NCI-H510A treated with DMSO at 0.1 percent for 48 hours (cell line): ENCODE measurements at places on chromosomes 2 and 18.
A peak's percentile ranks its signal among the peaks of the same experiment; 100 is the strongest.

DNA sequence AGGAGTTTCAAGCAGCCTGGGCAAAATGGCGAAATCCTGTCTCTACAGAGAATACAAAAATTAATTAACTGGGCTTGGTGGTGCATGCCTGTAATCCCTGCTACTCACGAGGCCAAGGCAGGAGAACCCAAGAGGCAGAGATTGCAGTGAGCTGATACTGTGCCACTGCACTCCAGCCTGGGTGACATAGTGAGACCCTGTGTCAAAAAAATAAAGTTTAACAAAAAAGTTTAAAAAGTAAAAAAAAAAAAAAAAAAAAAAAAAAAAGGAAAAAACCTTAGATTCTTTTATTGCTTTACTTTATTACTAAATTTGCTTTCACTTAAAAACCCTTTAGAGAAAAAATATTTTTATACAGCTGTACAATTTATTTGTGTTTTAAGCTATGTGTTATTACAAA lies 10.7 kb downstream of the CREB1 start:
- no peak for DNase-seq

GRCh38 chr18:28063271-28063761 lies 113.6 kb downstream of the CDH2 start:
- no peak for DNase-seq

GRCh38 chr18:22678486-22678885 lies 254.6 kb upstream of the RBBP8 start:
- DNase-seq = no peak

DNA sequence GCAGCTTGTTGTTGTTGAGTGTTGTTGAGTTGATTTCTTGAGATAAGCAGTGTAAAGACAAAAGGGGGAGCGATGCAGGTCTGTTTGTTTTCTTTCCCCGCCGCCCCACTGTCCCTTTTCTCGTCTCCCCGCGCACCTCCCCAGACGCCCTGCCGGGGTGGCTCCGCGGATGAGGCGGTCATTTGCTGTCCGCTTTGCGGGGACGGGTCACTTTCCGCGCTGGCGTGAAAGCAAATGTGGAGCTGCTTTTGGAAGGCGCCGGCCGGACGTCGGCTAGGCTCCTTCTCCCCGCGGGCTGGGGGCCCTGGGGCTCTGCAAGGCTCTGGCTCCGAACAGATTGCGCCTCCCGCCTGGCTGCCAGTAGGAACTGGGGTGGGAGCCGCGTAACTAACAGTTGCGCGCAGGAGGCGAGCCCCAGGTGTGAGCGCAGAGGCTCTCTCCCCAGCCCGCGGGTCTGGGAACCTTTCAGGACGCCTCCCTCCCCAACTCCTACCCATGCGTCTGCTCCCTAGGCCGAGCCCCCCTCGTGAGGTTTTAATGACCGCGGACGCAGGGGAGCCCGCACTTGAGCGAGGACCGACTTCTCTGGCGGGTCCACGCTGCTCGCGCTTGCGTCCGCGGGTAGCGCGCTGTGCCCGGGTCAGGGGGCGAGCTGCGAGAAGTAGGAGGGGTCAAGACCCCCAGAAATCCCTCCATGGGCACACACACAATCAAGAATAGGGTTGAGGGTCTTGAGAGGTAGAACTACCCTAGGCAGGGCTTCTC lies 146.6 kb downstream of the MEIS1 start:
- DNase-seq = no peak

DNA sequence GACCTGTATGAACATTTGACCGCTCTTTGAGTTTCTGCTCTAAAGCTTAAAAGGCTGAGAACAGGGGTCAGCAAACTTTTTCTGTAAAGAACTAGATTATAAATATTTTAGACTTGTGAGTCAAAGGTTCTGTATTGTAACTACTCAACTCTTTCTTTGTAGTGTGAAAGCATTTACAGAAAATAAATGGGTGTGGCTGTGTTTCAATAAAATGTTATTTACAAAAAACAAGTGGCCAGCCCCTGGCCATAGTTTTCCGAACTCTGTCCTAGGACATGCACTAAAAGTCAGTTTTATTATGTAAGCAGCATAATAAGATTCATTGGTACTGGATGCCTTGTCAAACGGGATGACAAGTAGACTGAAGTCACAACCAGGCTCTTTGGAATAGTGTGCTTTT lies 434.9 kb downstream of the ZEB2 start:
- DNase-seq = no peak

- DNase-seq = no peak
Measured at GRCh38 chr2:55880416-55881143, 43.0 kb downstream of the EFEMP1 start.

DNA sequence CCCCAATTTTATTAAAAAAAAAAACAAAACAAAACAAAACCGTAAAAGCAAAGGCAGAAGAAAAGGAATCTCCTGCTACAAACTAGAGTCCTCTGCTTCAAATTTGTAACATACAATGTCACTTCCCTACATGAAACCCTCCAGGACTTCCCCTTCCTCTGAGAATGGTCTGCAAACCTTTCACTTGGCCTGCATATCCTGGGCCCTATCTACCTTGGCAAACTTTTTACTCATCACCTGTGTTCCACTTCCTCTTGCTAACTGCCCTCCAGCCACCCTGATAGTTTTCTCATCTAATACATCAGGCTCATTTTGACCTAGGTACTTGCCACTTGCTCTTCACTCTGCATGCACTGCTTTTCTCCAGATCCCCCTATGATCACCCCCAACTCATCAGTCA lies 255.5 kb downstream of the ETAA1 start:
- no peak for DNase-seq

- DNase-seq = no peak
Measured at GRCh38 chr18:77949355-77949973, 699.8 kb downstream of the GALR1 start.

GRCh38 chr18:66826211-66826610 lies 222.3 kb upstream of the CDH19 start:
- no peak for DNase-seq

DNA sequence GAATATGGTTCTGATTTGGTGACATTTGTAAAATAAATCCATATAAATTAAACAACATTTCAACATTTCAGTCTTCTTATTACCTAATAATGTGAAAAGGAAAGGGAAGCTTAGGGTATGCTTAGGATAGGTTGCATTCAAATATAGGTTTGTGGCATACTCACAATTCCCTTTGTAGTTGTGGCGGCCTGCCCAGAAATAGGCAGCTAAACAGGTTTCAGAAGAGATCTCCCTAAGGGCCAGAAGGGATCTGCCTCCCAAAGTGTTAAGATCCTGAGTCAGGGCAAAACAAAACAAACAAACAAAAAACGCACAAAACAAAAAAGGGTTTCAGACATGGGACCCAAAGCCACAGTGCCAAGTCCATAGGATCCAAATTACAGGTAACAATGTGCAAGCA lies 41.4 kb upstream of the TCF7L1 start:
- DNase-seq = no peak

- DNase-seq = no peak
Measured at GRCh38 chr18:79486356-79487182, 90.8 kb downstream of the NFATC1 start.

DNA sequence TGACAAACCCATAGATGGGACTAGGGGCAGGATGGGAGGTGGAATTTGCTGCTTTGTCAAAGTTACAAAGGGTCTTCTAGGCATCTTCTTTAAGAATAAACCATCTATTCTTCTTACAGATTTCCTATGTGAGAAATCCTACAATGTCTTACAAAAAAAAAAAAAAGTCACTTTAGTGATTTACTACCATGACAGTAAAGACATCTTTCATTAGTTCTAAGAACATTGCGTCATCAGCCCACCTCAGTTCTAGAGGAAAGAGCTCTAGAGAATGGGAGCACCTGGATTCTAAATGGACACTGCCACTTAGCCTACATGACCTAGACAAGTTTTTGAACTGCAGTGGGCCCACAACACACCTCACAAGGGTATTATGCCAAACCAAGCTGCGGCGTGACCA lies 172.0 kb downstream of the MYO5B start:
- DNase-seq = no peak

DNA sequence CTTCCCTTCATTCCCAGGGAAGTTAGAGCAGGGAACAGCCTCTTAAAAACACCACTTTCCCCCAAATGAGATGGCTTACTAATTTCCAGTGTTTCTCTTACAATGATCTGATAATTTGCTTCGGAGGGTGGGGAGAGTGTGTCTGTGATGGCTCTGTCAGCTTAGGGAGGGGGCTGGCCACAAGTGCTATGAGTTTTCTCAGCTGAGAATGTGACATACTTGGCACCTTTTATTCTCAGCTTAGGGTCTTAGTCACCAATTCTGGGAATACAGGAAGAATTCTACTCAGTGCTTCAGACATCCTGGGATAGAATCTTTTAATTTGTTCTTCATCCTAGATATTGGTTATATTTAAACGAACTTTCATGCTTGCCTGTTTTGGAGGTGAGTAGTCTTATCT lies 64.4 kb downstream of the AOX1 start:
- DNase-seq = no peak

GRCh38 chr18:35026407-35027061 lies 14.7 kb upstream of the MAPRE2 start:
- DNase-seq = no peak

DNA sequence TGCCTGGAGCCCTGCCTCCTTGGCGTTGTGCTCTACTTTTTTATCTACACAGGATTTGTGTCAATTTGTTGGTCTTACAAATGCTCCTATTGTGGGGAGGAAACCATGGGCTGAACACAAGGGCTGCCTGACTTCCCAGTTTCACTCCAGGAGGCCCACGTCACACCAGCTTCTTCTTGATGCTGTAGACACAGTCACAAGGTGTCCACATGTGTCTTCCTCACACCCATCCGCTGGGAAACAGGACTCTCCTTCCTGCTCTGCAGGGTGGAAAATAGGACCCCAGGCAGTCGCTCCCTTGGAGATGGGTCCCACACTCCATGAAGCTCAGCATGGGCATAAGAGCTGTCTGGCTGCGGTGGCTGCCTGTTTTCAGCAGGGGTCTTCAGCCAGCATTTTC lies 468.2 kb downstream of the EPHA4 start:
- no peak for DNase-seq

GRCh38 chr2:238587776-238588660 lies 161.3 kb downstream of the ASB1 start:
- DNase-seq = no peak

DNA sequence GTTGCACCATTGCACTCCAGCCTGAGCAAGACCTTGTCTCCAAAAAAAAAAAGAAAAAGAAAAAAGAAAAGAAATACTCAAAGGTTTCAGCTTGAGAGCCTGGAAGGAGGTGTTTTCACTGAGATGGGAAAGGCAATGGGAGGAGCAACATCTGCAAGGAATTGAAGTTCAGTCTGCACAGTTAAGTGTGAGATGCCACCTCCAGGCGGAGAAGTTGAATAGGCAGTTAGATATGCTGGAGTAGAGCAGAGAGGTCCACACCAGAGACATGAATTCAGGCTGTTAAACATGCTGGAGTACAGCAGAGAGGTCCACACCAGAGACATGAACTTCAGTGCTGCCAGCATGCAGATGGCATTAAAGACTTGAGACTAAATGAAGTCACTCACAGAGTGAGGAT lies 41.4 kb upstream of the DTNB start:
- no peak for DNase-seq

DNA sequence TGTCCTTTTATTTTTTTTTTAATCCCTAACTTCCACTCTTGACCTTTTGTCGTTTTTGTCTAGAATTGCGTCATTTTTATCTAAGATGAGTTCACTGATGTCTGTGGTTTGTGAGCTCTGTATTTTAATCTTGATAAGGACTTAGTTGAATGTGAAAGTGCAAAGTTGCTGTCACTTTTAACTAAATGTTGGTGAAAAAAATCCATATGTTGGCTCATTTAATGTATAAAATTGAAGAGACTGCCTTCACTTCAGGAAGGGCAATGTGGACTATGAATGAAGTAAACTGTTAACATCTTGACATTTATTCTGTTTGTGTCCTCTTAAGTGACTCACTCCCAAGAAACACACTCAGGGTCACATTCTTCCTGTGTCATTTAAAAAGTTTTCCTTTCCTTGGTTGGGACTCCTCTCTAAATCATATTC lies 256.6 kb upstream of the RASGRP3 start:
- DNase-seq = no peak

- peak; percentile 95 for DNase-seq
Measured at GRCh38 chr18:52596748-52597435, 256.9 kb downstream of the DCC start.

GRCh38 chr2:199434555-199434954 lies 23.2 kb downstream of the SATB2 start:
- DNase-seq = no peak

- DNase-seq = no peak
Measured at GRCh38 chr2:54061272-54061671, 54.1 kb upstream of the ACYP2 start.

GRCh38 chr18:10169064-10169562 lies 255.3 kb downstream of the VAPA start:
- DNase-seq = peak; percentile 79

DNA sequence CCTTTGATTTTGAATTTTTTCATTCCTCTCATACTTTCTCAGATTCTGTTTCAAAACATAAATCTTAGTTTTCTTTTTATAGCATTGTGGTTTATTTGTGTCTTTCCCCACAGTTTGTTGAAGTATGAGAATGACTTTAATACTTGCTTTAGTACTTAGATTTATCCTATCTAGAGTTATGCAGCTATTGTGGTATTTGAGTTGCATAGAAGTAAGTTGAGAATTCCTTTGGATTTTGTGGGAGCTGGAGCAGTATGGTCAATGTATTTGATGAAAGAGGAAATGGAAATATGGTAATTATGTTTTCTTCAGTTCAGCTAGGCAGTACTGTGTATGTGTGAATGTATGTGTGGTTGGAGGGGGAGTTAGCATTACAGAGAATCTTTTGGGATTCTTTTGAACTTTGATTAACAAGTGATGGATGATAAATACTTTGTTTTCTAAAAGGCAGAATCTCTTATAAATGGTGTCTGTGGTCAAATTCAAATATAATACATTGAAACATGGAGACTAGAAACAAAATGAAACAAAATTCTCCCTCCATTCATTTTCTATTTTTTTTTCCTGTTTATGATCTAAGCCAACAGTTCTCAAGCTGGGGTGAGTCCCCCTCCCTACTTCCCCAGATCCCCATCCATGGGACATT lies 3.0 kb downstream of the ACVR2A start:
- DNase-seq = no peak

GRCh38 chr18:4193086-4193485 lies 262.0 kb downstream of the DLGAP1 start:
- DNase-seq = no peak

DNA sequence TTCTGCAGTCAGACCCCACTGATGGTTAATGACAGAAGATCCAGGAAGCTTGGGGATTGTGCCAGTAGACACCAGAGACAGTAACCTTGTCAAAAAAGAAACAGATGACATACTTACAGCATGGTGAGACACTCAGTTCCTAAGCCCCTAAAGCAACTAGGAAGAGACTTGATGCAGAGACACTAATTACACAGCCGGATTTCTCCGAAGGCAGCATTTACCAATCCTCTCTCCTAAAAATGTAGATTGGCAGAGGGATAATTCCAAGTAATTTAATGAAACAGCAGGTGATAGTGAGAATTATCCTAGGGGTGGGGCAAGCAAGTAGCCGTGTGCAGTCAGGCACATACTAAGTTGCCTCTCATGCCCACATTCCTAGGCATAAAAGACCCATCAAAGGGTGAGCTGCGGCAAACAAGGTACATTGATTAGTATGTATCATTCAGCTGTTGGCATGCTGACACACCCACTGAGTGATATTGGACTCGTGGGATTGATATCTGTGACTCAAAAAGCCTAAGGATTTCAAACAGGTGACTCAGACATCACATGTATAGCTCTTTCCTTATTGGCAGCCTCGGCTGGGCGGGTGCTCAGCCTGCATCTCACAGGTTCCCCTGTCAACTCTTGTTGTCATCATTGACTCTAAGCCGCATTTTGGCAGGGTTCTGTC lies 296.7 kb upstream of the ATP5MC3 start:
- no peak for DNase-seq
